Skin of body (tissue), 3 donors: ENCODE measurements at places on chromosomes 1 and 21. TPM values are rescaled to one million over a fixed set of nuclear protein-coding genes. Genes with fewer than 3 reads are reported as not detected.

GRCh38 chr1:3520419-3521378 is 66.2 kb downstream of the ARHGEF16 start:
- no peak for DNase-seq

DNA sequence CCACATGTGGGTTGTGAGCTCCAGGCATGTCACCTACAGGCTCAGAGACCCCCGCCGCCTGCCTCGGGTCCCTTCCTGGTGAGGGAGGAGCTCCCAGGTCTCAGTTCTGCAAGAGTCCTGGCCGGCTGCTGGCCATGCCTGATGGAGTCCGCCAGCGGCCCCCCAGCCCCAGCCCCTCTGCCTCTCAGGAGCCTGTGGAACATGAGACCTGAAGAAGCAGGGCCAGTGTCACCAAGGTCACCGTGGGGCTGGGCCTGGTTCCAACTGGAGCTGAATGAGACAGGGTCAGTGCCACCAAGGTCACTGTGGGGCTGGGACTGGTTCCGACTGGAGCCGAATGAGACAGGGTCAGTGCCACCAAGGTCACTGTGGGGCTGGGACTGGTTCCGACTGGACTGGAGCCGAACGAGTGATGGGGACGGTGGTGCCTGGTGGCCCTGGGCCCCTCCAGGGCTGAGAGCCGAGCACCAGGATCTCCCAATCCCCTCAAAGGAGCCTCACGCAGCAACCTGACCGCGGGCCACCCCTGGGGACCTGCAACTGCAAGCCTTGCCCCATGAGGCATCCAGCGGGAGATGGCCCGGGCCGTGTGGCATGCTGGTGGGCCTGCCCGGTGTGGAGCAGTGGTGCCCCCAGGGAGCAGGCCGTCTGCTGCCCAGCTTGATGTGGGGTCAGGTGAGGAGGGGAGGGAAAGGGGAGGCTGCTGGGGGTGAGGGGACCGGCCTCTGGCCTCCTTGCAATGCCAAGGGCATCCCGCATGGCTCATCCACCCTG is 14.5 kb upstream of the PTTG1IP start:
- DNase-seq: no peak

- DNase-seq: no peak
Measured at GRCh38 chr1:13763991-13764390, 64.0 kb downstream of the PRDM2 start.

DNA sequence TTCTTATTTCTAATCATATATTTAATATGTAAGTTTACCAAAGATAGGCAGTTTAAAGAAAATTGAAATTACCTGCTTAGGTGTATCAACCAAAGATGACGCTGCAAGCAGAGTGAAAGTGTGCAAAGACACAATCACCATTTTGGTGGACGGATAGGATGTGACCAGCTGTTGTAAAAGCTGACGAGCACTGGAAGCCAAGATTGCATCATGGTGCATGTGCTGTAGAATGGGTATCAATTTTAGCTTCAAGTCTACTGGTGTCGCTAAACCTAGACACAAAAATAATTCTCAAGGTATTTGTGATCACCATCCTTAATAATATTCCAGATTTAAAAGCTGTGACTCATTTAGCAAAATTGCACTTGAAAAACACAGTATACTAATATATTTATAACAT is 28.2 kb downstream of the INTS7 start:
- DNase-seq: no peak

The CORT gene
- 0.49 TPM for total RNA-seq

The BACH1 gene
- total RNA-seq: 97.7 TPM
